ENCODE measurements at places on chromosomes 12 and 14. TPM values are rescaled to one million over a fixed set of nuclear protein-coding genes. Genes with fewer than 3 reads are reported as not detected.

DNA sequence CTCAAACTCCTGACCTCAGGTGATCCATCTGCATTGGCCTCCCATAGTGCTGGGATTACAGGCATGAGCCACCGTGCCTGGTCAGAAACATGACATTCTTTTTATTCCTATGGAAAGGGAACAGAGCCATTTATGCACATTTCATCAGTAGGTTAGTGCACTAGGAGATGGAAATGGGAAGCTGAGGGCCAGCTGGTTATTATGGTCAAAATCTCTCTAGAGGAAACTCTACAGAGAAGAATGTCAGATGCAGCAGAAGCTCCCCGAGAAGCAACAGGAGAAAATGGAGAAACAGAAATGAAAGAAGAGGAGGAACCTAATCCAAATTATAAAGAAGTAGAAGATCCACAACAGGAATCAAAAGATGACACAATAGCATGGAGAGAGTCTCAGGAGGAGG lies 2.7 kb downstream of the CFAP251 start:
- H3K27ac ChIP-seq: no peak overlapping the region
- no peak for DNase-seq
- peaks cover 9% of the 10 kb centered on the region for H3K27me3 ChIP-seq
- peaks cover 9% of the 10 kb centered on the region for H3K4me1 ChIP-seq
- H3K4me3 ChIP-seq: no peak overlapping the region
- peaks cover 7% of the 10 kb centered on the region for H3K36me3 ChIP-seq

The PTPRR gene
- polyA plus RNA-seq: 7.8 TPM

The SLC5A8 gene
- polyA plus RNA-seq: not detected

- no peak overlapping the region for H3K27ac ChIP-seq
- no peak for DNase-seq
- no peaks in the 10 kb centered on the region for H3K36me3 ChIP-seq
- H3K4me1 ChIP-seq: no peaks in the 10 kb centered on the region
Measured at GRCh38 chr12:65367396-65367795, 88.9 kb downstream of the MSRB3 start.

DNA sequence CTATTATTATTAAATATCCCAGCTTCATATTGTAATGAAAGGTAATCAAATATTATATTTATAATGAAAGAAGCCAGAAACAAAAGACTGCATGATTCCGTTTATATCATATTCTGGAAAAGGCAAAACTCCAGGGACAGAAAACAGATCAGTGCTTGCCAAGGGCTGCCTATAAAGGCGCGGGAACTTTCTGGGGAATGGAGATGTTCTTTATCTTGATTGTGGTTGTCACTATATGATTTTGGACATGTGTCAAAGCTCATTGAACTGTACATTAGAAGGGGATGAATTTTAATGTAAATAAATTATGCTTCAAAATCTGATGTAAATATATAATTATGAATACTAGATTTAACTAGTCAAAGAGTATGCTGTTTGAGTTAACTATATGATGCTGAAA lies 115.4 kb upstream of the KRAS start:
- peaks cover 14% of the 10 kb centered on the region for H3K4me1 ChIP-seq
- peaks cover 1% of the 10 kb centered on the region for H3K27me3 ChIP-seq
- no peaks in the 10 kb centered on the region for H3K36me3 ChIP-seq
- no peak overlapping the region for H3K4me3 ChIP-seq
- DNase-seq: no peak

The RNF212B gene
- polyA plus RNA-seq: not detected

DNA sequence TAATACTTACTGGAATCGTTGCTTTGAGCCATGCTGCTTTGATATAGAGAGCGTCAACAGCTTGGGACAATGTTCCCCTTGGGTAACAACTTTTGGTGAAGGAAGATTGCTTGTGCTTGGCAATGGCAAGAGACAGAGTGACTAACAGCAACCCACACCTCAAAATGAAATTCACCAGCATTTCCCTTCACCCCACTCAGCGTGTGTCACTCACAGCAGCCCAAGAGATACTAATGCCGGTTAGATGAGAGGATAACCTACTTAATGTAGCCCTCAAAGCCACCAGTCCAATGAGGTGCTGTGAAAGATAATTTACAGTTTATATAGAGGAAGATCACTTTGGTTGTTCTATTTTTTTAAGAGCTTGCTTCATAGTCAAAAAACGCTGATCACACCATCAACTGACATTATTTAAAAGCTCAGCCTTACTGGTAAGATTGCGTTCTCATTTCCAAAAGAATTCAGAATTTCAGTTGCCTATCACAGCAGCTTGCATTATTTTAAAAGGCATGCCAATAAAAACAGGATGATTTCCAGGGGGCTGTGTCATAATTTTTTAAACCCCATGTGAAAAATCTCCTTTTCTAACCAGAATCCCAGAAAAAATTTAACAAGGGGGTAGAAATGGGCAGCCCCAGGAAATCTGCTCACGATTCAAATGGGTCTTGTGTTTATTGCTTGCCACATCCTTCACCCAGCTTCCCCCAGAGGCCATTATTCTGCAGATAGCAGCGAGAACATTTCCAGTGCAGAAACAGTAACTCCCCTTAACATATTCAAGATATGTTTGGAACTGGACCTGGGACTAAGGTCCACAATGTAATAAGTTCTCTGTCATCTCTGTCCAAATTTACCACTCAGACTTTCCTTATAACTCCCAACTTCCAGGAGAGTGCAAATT lies at the start of gene IL26:
Gene IL26, minus strand, starts transcription at position 235 of the 901 bp plus-strand sequence. Its CDS starts 54 bp downstream, at position 181.
- no peak within 1 kb of the TSS for H3K27ac ChIP-seq
- H3K36me3 ChIP-seq: no peaks in the 10 kb centered on the region
- peaks cover 14% of the 10 kb centered on the region for H3K4me1 ChIP-seq
- DNase-seq: no peak
